Thyroid gland (tissue), 4 donors: ENCODE measurements at places on chromosomes 1 and 21. TPM values are rescaled to one million over a fixed set of nuclear protein-coding genes. Genes with fewer than 3 reads are reported as not detected.

DNA sequence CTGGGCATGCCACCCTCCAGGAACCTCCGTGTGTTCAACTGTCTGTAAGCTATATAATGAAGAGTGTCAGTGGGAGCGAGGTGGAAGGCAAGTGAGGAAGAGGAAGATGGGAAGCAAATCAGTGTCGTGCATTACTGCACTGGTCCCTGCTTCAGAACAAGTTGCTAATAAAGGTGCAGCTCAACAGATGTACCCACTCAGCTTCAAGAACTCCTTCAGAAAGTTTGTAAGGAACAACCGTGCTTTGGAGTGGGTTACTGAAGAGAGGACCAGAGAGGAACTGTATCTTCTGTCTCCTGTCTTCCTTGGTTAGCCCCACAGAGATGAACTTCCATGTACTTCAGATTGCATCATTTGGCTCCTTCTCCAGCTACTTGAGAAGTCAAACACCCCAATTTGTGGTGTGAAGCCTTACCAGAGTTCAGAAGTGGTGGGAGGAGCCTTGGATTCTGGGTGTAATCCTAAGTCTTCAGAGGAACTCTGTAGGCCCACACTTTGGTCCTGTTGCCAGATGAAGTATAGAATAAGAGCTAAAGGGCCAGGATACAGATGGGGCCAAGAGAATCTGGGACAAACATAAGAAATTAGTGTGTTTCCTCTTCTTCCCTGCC, 290.5 kb upstream of the PROX1 start:
- no peaks in the 10 kb centered on the region for H3K36me3 ChIP-seq
- DNase-seq: no peak
- no peaks in the 10 kb centered on the region for H3K27me3 ChIP-seq
- H3K4me3 ChIP-seq: no peak overlapping the region

DNA sequence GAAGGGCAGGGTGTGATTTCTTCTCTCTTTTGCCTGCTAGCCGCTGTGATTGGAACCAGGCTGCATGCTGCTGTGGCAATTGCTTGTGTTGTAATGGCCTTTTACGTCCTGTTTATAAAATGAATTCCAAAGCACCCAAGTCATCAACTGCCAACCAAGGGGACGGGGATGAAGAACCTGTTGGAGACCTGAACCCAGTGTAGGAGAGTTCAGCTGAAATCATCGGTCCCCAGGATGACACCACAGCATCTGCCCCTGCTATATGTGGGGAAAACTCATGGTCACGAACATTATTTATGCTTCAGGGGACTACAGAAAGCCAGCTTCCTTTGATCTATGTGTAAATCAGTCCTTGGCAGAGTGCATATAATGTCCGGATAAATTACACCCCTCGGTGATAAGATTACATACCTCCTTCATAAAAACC, 3.8 kb downstream of the TMEM167B start:
- H3K27ac ChIP-seq: no peak overlapping the region
- H3K36me3 ChIP-seq: peaks cover 13% of the 10 kb centered on the region
- no peak overlapping the region for H3K4me3 ChIP-seq
- H3K4me1 ChIP-seq: peaks cover 33% of the 10 kb centered on the region
- no peak for DNase-seq

DNA sequence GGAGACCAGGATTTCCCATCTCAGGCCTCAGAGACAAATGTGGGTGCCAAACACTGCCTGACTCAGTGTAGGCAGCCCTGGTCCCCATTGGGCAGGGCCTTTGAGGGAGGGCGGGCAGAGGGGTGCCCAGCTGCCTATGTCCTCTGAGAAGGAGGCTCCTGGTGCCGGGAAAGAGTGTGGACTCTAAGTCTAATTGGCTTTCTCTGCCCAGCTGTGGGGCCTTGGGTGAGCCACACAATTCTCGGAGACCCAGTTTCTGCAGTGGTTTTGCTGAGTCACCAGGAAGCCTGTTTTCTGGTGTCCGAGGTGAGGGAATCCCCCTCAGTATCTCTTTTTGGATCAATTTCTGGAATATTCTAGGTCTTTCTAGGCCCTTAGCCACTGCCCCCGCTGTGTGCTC, 35.3 kb upstream of the ACTL8 start:
- H3K27me3 ChIP-seq: no peaks in the 10 kb centered on the region
- no peaks in the 10 kb centered on the region for H3K36me3 ChIP-seq
- no peak overlapping the region for H3K27ac ChIP-seq
- no peaks in the 10 kb centered on the region for H3K4me1 ChIP-seq
- no peak for DNase-seq
- no peak overlapping the region for H3K4me3 ChIP-seq

DNA sequence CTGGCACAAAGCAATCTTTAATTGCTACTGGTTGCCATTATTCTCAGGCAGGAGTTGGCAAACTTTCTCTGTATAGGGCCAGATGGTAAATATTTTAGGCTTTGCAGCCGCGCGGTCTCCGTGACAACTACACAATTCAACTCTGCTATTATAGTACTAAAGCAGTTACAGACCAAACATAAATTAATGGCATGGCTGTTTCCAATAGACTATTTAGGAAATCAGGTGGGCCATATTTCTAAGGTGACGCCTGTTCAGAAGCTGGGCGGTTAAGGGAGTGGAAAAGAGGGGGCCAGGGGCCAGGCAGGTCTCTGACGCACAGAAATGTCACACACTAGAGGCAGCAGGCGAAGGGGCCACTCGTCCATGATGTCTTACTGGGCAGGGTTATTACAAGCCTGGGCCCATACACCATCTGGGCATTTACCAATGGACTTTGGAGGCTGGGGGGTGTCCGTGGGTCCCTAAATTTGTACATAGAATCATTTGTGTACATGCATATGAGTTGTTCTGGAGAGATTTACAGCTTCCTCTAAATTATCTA, 80.1 kb downstream of the STUM start:
- H3K36me3 ChIP-seq: no peaks in the 10 kb centered on the region
- no peak overlapping the region for H3K27ac ChIP-seq
- no peak overlapping the region for H3K4me3 ChIP-seq
- H3K4me1 ChIP-seq: no peaks in the 10 kb centered on the region
- H3K27me3 ChIP-seq: no peaks in the 10 kb centered on the region

CLEC20A gene
- not detected for total RNA-seq
